ENCODE measurements at places on chromosomes 11 and 22.
A peak's percentile ranks its signal among the peaks of the same experiment; 100 is the strongest.

DNA sequence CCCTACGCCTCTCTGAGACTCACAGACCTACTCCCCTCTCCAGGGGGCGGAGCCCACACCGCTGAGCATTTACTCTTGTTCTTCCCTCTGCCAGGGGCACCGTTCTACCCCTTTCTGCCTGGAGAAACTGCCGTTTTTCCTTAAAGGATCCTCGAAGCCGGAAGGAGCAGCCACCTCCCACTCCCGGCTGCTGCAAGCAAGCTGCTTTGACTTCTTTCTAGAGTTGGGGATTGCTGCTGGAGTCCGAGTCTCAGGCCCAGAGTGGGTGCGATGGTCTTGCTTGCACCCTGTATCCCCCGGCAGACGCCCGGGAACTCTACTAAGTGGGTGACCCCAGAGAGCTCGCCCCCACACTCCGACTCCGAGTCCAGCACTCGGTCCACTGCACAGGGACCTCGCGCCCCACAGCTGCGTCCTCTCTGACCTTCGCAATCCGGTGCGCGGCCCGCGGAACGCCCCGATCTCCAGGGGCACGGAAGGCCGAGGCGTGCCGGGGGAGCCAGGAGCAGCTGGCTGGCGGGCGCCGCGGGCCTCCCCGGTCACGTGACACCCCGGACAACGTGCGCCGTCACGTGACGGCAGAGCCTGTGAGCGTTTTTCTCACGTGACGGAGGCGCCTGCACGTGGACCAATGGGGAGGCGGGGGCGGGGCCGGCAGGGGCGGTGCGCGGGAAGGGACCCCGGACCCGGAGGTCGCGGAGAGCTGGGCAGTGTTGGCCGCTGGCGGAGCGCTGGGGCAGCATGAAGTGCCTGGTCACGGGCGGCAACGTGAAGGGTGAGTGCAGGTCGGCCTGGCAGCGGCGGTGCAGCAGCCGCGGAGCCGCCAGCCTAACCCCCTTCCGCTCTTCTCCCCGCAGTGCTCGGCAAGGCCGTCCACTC is at the start of gene RAD9A:
TSS of gene RAD9A (plus strand) at position 683 of the 879 bp plus-strand sequence. CDS start at position 742, 59 bp downstream.
- peaks cover 29% of the 10 kb centered on the region for H3K4me1 ChIP-seq
- peaks cover 17% of the 10 kb centered on the region for H3K27me3 ChIP-seq
- H3K4me3 ChIP-seq = peak within 1 kb of the TSS; percentile 93
- no peaks in the 10 kb centered on the region for H3K36me3 ChIP-seq

- no peak overlapping the region for H3K27ac ChIP-seq
- H3K4me1 ChIP-seq = peaks cover 5% of the 10 kb centered on the region
- H3K4me3 ChIP-seq = no peak overlapping the region
These were observed 12.7 kb upstream of the IL2RB start for GRCh38 chr22:37162221-37163095.

DNA sequence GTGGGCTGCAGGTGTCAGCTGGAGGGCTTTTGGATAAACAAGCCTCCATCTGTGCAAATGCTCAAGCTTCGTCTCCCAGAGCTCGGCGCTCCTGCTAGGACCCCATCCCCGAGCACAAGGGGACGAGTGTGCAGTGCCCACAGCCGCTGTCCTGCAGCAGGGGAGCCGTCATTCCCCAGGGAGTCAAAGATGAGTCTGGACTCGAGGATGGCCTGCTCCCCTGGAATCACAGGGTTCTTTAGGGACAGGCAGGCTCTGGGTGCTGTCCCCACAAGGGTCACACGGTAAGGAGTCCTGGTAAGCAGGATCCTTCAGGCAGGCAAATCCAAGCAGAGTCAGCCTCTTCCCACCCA is 50.2 kb downstream of the APOL1 start:
- H3K27me3 ChIP-seq = no peaks in the 10 kb centered on the region
- no peak overlapping the region for H3K27ac ChIP-seq
- DNase-seq = no peak
- peaks cover 7% of the 10 kb centered on the region for H3K36me3 ChIP-seq
- H3K4me3 ChIP-seq = no peak overlapping the region

DNA sequence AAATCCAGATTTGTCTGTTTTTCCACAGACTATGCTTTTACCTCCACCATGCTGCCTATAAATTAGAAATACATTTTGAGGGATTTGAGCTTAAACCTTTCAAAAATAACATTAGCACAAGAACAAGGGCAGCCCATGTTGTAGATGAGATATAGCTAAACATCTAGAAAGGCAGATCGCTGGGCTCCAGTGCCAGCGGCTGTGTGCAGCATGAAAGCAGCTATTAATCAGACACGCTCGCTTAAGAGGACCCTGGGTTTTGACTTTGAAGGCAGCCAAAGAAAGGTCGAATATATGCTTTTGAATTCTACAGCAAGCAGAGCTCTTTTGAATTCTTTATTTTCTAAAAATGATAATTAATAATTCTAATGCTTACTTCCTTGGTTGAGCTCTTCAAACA is 684.0 kb downstream of the NELL1 start:
- H3K4me3 ChIP-seq = no peak overlapping the region
- no peak overlapping the region for H3K27ac ChIP-seq
- H3K27me3 ChIP-seq = peaks cover 14% of the 10 kb centered on the region
- no peaks in the 10 kb centered on the region for H3K4me1 ChIP-seq

DNA sequence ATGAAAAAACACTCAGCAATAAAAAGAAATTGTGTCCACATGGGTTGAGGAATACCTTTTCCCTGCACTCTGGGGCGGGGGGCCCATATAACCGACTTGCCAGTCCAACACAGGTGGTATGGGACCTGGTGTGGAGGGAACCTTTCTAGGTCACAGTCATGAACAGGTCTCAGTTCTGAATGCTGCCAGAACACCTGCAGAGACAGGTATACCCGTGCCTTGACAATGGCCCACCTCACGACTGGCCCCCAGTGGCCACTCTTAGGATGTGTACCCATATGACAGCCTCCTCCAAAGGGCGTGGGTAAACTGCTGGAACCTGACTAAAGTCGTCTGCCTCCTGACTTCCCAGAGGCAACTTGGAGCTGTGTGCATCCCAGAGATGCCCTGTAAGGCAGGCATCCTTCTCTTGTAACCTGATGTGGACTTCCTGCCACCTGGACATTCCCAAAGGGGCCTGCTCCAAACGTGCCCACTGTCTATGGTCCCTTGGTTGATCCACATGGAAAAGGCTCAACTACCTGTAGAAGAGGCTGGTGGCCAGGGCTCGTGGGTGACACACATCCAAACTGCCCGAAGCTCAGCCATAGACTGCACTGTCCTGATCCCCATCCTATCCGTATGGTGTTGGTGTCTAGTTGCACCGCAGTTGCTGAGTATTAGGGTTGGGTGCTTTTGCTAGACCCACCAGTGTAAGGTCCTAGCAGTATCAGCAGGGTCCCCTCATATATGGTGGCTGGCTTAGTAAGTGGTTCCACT is 859.3 kb downstream of the BRD1 start:
- no peak for DNase-seq
- no peak overlapping the region for H3K27ac ChIP-seq
- peaks cover 5% of the 10 kb centered on the region for H3K27me3 ChIP-seq
- no peaks in the 10 kb centered on the region for H3K36me3 ChIP-seq
- H3K4me1 ChIP-seq = peaks cover 5% of the 10 kb centered on the region

Data from neural crest cell (in vitro differentiated cells).